ENCODE measurements at places on chromosomes 1 and 21.

DNA sequence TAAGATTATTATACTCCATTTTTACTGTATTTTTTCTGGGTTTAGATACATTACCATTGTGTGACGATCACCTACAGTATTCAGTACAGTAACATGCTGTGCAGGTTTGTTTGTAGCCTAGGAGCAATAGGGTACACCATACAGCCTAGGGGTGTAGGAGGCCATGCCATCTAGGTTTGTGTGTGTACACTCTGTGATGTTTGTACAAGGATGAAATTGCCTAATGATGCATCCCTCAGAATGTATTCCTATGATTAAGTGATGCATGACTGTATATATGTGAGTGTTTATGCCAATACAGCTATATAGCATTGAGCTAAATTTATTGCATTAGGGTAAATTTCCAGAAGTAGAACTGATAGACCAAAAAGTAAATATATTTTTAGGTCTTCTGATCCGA lies 23.3 kb downstream of the TUFT1 start:
- DNase-seq: no peak

DNA sequence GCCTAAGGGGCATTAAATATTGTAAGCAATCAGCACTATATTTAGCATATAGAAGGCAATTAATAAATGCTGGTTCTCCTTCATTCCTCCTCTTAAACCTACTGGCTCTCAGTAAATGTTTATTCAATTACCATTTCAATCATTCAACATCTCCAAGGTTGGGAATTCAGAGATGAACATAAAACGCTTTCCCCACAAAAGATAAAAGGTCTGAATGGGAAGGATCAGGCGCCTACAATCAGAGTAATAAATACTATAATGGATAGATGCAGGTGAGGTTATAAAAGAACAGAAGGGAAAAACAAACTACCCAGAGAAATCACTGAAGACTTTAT lies 407 bp upstream of the KTI12 start:
- no peak for DNase-seq

DNA sequence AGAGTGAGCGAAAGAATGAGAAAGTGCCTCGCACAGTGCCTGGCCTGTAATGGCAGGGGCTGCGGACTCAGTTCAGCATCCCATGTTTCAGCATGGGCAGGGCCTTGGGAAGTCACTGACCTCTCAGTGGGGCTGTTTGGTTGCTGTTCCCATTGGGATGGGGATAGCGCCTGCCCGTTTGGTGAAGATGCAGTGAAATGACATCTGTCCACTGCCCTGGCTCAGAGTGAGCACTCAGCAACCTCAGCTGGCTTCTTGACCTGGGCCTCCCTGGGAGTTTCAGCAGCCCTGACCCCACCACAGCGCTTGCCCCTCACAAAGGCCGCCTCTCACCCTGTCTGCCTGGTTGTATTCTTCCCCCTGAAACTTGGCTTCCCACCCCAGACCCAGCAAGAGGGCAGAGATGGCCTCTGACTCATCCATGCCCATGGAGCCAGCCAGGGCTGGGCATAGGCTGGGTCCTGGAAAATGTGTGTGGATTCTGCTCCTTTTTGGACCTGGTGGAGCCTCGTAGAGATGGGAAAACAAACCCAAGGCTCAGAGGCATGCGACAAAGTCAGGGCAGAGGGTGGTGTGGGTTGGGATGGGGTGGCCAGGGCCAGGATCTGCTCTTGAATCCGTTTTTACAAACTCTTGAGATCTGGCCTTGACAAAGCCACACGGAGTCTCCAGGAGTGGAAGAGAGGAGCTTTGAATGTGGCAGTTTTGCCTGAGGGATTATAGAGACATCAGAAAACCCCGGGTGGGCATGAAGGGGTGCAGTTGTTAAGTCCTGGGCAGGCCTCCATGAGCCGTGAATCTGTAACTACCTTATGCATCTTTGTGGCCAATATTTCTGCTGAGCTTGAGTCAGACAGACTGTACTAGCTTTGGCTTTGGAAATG lies 1.2 kb downstream of the XKR8 start:
- no peak for DNase-seq

DNA sequence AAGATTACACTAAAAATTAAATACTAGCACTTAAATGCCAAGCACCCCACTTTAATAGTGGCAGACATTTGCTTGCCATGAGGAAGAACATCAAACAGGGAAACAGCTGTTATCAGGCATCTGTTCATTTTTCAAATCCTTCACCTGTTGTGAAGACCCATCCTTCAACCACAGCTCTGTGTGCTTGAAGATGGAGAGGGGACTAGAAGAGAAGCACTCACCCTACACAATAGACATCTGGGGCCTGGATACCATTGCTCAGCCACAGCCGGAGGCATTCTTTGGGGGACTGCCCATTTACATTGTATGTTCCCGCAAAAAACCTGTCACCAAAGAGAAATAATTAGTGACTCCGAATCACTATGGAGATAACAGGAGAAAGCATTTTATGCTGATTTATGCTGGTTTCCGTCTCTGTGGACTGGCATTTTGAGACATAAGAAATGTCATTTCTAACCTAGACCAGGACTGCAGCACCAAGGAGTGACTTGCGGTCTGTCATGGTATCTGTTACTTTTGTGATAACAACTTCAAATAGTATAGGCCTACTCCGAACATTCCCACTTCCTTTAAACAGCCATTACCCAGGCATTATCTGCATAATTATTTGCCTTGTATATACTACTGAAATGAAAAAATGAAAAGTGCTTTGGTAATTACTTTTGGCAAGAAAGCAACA lies 28.8 kb upstream of the MTF1 start:
- DNase-seq: no peak

GRCh38 chr1:53590531-53591515 lies 131.6 kb downstream of the DMRTB1 start:
- no peak for DNase-seq

DNA sequence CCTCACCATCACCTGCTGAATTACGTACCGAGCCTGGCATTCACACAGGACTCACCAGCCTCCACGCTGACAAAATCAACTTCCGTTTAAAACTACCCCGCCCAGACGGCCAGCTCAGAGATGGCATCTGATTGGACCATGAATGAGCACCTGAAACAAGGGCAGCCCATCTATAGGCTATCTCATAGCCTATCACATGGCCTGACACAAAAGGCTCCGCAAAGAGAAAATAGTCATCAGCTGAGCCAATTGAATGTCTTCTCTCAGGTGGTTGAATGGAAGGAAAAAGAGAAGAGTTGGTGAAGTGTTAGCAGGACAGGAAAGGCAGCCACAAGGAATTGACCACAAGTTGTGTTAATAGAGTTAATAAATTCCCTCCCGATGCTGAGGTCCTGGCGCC lies 50.6 kb upstream of the ZC3H12A start:
- no peak for DNase-seq

DNA sequence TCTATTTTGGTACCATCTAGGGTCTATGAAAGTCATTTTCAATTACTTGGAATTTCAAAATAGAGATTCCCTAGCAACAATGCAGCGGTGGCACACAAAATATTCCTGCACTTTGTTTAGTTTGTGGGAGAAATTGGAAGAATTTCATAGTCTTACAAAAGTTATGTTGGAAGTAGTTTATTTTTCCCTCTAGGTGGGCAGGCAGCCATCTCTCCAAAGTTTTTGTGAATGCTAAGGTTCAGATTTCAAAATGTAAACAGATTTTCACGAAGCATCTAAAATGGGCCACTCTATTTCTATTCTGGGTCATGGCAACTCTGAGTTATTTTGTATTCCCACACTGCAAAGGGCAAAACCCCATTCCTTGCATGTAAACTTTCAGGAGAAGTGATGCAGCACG lies 8.0 kb downstream of the SMCP start:
- no peak for DNase-seq

GRCh38 chr21:39041816-39042215 lies 141.4 kb downstream of the PSMG1 start:
- no peak for DNase-seq

DNA sequence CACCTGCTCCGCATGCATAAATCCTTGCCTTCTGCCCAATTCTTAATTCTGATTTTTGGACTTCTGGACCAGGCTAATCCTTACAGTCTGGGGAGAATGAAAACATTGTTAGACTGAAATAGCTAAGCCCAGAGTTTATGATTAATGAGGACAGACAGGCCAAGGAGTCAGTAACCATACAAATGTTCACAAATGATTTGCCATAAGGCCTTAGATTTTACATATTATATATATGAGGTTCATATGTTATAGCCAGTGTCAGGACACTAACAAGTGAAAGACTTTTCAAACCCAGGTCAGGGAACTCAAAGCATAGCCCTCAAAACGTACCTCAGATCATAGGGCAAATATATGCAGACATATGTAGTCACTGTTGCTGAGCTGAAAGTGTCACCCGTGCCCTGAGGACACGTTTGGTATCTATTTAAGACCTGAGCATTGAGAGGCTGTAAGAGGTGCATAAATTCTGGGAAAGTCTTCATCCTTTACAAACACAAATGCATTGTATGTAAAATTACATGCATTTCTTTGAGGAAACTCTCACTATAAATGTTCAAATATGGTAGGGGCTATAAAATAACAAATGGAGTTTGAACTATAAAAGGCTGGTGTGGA lies 45.3 kb upstream of the FBXO28 start:
- DNase-seq: no peak

GRCh38 chr1:205775717-205776056 lies 405 bp upstream of the RAB29 start:
- no peak for DNase-seq

DNA sequence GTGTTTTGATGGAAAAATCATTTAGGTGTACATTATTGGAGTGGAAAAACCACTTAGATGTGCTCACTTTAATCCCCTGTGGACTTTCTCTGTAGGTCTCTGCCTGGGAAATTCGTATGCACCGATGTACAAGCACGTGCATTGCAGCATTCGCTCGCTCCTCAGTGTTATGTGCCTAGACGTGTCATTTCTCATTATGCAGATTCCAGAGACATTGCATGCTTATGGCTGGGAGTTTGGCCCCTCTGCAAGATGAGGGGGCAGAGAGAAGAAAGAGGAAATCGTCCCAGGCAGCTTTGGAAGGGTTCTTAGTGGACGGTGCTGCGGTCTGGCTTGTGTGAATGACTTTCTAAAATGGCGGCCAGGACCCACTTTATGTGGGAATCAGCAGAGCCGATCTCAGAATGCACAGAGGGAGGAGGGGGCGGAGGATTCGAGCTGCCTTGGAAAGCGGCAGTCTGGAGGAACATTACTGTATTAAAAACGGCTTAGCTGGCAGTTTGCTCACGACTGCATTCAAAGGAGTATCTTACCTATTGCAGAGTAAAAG lies 2.3 kb downstream of the SPEN start:
- DNase-seq: peak; percentile 58

DNA sequence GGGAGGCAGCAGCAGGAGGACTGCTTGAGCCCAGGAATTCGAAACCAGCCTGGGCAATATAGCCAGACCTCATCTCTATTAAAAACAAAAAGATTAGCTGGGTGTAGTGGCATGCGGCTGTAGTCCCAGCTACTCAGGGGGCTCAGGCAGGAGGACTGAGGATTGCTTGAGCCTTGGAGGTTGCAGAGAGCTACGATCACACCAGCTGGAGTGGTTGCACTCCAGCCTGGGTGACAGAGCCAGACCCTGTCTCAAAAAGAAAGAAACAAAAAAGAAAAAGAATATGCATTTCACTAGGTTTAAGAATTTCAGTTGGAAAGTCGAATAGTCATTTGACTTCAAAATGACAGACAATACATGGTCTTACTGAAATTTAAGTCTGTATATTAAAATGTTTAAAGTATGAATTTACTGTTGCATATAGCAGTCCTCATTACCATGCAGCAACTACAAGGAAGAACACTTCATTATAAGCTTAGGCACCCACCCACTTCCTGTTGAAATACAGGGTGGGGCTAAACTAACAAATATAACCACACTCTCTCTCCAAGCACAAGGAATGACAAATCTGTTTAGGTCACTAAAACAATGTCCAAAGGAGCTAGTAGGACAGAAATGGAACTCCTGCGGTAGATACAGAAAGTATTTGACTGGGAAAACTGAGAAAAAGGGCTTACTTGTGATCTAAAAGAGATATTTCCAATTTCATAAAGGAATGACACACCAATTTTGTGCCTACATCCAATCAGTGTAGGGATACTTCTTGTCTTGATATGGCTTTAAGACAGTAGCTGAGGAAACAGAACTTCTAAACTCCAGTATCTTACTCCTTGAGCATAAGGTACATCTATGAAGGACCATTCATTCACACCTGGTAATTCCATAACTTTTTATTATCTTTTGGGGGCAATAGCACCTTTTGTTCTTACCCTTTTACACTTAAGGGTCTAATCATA lies 44.1 kb downstream of the GPR3 start:
- DNase-seq: no peak

DNA sequence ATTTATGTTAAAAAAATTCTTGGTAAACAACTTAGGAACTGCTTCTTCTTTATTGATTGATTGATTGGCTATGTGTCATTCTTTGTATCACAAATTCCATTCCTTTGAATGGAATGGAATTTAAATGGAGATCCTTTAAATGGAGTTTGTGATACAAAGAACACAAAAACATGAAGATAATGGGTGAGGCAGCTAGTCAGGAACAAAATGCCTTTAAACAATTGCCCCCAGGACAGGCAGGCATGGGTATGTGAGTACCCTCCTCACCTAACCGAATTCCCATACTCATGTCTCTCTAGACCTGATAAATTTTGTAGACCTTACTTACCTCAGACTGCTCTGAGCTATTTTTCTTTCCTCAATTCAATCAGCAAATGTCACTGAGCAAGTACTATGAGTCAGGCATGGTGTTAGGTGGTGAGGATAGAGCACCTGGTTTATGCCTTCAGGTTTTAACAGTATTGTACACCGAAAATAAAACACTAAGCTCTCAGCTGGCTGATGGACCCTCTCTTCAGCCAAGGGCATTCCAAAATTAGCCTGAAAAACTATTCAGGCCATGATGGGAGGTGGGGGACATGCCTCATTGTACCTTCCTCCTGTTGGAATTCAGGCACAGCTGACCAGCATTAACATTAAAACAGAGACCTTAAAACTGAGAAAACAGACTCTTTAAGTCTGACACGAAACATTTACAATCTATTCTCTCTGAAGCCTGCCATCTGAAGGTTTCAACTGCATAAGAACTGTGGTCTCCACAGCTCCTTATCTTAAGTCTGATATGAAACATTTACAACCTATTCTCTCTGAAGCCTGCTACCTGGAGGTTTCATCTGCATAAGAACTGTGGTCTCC lies 58.9 kb downstream of the OLFML3 start:
- no peak for DNase-seq

- no peak for DNase-seq
These were observed 4.6 kb downstream of the SPATC1L start for GRCh38 chr21:46179708-46180078.

DNA sequence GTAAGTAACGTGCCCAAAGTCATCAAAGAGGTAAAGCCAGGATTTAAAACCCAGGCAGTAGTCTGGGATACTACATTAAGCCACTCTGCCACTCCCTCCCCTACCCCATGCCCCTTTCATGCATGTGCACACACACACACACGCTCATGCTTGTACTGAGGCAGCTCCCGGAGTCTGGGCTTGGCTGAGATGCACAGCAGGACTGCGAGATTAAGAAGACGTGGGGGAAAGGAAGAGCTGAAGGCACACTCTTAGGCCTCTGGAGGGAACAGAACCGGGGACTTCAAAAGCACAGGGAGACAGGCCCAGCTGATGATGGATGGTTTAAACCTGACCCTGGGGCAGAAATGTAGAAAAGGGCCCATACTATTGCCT lies 98.3 kb downstream of the GLIS1 start:
- no peak for DNase-seq

All from activated CD4-positive, alpha-beta T cell treated with anti-CD3 and anti-CD28 coated beads for 48 hours (primary cell).